Stimulated activated naive CD4-positive, alpha-beta T cell (primary cell): ENCODE measurements at places on chromosomes 6 and 20.

GRCh38 chr6:150334790-150335783, 33.7 kb upstream of the IYD start:
- DNase-seq, result no peak

GRCh38 chr20:2128542-2128941, 26.9 kb downstream of the STK35 start:
- no peak for DNase-seq

DNA sequence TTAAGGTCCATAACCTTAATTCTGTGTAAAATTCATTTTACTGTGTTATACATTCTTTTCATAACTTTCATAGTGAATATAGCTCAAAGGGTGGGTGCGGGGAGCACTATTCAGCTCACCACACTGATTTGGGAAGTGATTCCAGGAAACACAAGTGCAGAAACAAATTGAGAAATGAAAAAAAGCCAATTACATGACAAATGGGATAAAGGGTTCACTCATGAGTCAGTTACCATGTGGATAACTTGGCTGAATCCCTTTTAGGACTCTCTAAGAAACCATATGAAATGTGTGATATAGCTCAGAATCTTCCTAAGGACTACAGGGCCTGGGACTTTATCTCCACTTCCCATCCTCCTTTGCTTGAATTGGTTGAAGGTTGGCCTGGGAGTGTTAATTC, 3.1 kb upstream of the BTN2A1 start:
- DNase-seq, result no peak

DNA sequence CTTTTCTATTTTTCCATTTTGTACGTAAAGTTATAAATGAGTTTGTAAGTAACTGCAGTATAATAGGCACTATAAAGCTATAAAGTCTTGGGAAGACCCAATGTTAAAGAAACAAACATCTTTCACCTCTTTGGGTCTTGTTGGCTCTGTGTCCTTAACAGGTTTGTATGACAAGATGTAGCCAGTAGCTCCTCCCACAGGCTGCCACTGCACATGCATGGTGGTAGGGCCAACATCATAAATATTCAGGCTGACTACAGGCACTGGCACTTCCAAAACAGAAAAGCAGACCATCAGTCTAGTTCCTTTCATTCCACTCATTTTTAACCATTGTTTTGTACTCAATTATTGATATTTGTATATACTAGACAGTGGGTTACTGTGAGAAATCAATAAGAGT, 59.9 kb downstream of the COL12A1 start:
- DNase-seq, result no peak

DNA sequence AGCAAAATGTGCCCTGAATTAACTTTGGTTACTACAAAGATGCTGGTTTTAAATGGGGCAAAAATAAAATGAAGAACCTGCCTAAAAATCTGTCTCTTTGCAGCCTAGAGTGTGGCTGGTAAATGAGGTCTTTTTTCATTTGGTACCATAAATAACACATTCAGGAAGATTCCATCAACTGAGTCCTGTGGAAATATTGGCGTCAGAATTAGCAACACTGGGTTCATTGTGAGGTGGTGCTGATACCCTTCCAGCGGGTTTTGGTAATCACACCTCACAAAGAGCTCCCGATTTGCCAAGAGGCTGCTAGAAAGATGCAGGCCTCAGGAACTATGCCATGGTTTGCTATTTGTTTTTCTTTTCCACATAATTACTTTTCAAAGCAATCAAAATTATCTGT, 55.3 kb downstream of the FAM50B start:
- no peak for DNase-seq
